ENCODE measurements at places on chromosomes 4 and X.

- no peak for DNase-seq
Measured at GRCh38 chr4:150382028-150382427, 199.9 kb upstream of the MAB21L2 start.

DNA sequence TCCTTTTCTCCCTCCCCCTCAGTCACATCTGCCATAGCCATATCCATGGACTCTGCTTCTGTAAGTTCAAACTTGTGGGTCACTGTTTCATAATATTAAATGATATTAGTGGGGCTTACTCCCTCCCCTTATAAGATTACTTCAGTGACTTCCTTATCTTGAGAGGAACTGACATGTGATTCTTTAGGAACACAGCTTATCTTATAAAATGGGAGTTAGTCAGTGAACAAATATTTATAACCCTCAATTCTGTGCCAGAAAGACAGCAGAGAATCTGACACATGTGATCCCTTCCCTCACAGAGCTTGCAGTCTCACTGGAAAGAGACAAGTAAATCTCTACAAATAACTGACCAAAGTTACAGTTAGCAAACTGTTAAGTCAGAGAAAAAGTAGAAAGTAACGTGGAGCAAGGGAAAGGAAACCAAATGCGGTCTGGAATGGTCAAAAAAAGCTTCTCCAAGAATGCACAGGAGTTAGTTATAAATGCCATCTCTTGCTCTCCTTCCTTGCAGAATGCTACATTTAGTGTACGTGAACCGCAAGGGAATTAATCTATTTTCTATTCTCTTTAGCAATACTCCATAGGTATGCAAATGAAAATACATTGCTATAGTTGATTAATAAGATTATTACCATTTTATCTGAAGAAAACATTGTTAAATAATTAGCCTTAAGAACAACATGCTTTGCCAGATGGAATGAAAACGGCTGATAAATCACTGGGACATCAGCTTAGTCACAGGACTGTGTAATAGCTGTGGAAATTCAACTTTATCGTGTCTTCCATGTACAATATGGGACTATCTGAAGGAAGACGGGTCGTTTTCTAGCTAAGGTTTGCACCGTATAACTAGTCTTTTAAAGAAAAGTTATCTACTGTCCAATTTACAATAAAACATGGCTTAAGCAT, 29.0 kb downstream of the SGMS2 start:
- no peak for DNase-seq

- no peak for DNase-seq
Measured at GRCh38 chr4:129140521-129140920, 44.6 kb downstream of the C4orf33 start.

DNA sequence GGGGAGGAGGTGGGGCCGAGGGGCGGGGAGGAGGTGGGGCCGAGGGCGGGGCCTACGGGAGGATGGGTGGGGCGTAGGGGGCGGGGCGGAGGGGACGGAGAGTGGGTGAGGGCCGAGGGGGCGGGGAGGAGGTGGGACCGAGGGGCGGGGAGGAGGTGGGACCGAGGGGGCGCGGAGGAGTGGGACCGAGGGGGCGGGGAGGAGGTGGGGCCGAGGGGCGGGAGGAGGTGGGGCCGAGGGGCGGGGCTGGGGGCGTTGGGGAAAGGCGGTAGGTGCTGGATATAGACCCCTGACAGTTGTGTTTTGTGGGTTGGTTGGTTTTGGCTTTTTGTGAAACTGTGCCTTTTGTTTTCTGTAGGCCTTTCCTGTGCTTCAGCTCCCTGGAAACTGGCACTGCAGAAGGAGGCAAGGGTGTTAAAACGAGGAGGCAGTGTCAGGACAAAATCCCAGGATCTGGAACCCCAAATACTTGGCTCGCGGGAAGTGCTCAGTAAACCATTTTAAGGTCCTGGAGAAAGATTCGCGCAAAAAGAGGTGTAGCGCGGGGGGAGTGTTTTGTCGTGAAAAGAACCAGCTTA, 580 bp upstream of the MMGT1 start:
- DNase-seq = peak; percentile 41

- DNase-seq = no peak
Measured at GRCh38 chrX:22086003-22086402, 53.9 kb downstream of the PHEX start.

DNA sequence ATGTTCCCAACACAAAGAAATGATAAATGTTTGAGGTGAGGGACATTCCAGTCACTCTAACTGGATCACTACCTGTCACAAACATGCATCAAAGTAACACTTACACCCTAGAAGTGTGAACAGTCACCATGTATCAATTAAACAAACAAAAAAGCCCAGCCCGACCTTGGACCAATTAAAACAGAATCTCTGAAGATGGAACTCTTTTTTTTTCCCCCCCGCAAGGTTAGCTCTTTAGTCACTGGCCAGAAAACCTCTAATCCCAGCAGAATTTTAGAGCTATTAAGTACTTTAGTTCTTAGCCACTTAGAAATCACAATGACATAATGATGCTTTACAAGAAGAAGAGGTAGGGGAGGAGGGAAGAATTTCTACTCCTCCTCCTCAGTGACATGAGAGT, 154.5 kb downstream of the PALLD start:
- DNase-seq = no peak

- DNase-seq = no peak
Measured at GRCh38 chrX:63428348-63428747, 77.2 kb upstream of the SPIN4 start.

DNA sequence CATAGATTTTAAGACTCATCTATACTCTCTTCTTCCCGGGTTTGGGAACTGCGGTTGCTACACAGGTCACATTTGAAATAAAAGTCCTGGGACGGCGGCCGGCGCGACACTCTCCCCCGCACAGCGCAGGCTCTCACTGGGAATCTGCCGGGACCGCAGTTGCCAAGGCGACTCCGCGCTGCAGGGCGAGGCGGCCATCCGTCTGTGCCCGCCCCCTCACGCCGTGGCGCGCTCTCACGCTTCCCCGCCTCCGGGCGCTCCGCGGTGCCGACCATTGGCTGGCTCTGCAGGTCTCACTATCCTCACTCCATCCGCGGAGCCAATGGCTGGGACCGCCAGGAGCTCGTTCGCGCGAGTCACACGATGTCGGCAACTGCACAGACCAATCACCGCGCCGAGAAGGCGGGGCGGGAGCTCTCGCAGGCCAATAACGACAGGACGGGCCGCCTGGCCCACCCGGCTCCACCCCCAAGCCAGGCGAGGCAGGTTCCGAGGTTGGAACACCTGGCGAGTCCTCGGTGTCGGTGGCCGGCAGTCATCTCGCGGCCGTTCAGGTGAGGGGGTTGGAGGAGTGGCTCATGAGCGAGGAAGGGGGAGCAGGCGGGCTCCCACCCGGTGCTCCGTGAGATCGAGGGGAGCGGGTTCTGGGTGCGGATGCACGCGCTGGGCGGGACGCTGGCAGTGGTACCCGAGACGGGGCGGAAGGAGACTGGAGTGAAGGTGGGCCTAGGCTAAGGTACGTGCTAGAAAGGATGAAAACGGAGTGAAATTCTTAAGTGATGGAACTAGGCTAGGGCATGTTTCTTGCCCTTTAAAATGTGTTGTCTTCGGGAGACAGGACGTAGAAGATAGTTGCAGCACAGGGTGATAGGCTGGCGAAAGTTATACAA, at the start of gene MSMO1:
TSS of gene MSMO1 (plus strand) at position 459 of the 890 bp plus-strand sequence. CDS start 5,702 bp downstream, outside the sequence.
- peak; percentile 97 for DNase-seq

DNA sequence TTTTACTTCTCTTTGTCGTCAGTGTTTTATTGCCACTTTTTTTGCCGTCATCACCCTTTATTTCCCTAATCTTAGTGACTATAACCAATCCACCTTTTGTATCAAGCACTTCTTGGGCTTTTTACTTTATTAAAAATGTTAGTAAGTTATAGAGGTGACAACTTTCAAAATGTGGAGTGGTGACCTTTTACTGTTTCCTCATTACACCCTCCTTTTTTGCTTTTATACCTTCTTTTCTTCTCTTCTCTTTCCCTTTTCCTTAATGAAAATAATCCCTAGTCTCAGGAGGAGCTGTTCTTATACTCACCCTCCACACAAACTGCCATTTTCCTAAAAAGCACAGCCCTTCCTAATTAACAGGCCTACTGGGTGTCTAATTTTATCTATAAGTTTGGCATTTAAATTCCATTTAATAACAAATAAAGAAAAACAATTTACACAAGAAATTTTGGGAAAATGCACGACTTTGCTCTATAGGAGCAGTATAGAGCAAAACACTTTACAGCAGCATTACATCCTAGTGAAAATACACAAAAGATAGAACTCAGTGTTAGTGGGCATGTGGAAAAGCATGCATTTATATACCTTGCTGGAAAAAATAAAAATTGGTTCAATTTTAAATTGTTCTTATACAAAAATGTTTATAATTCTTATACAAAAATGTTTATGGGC, 27.3 kb downstream of the BBS12 start:
- DNase-seq = no peak

GRCh38 chr4:87531621-87532020, 2.4 kb upstream of the SPARCL1 start:
- DNase-seq = no peak

DNA sequence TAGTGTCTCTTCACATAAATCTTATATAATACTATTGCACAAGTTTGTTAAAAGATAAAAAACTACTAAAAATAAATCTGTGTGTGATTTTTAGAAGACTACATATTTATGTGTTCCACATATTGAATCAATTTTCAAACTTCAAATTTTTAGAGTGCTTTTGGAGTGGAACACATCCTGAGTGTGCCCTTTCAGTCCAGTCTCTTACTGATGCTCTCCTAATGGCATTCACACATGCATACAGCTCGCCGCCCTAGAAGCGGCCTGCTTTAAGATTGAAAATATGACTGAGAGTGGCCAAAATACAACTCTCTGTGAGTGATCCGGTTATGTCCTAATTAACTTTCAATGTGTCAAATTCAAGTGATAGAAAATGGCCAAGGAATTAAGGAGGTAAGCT, 628.8 kb downstream of the ANKRD50 start:
- DNase-seq = no peak

DNA sequence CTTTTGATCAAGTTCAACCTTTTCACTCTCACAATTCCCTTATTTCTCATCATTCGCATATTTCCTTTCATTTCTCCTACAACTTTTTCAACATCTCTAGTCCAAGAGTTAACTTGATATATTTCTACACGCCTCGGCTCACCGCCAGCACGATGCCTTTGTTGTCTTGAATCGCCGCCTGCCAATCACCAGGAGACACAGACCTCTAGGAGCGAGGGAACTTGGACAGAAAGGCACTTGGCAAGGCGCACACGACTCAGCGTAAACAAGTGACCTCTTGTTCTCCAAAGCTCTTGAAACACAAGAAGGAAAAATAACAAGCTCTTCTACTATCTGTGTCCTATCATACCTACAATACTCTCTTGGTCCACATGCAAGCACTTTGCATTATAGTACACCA, 27.1 kb upstream of the RBMX start:
- DNase-seq = no peak

DNA sequence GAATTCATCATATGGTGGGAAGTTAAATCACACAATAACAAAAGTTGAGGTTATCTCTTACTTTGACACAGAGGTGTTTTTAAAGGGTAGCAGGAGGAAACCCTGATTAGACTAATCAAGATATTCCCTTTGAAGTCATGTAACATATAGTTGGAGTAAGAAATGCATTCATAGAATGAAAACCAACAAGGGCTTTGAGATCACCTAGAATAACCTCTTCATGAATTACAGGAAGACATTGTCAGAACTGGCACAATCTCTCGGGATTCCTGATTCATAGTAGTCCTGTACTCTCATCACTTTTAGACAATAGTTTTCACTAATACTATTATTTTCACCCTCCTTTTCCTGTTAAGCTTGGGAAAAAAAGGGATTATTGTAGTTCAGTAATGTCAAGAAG, 170.2 kb downstream of the PPP3CA start:
- no peak for DNase-seq

- no peak for DNase-seq
Measured at GRCh38 chrX:129310000-129310399, 213.3 kb downstream of the SMARCA1 start.

DNA sequence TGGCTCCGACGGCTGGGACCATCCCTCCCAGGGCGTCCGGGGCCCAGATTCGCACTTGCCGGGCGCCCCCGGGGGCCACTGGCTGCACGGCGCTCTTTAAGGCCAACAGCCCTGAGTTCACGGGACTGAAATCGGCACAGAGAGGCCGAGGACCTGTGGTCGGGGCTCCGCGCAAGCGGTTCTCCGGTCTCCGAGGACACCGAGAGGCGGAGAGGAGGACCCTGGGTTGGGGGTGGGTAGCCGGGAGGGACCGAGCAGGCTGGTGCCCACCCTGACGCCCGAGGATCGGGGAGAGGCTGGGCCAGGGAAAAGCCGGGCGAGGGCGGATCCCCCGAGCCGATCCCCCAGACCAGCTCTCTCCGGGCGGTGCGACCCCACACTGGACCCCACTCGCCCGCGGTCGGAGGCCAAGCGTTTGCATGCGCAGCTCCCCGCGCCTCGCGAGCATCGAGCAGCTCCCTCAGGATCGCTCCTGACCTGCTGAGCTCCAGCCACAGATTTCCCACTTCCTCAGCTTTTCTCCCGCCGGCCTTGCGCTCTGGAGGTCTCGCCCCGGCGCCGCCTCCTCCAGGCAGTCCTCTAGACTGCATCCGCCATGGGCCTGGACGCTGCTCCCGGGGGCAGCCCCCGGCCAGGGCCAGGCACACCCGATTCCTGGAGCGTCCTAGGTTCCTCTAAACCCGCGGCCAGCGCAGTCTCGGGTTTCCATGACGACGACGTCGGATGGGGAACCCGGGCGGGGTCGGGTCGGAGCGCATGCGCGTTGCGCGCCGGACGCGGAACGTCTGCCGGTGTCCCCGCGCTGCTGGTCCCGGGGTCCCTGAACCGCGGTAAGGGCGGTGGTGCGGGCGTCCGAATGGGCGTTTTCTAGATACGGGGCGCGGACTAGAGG, 17.6 kb upstream of the NAT8L start:
- DNase-seq = peak; percentile 35

All from AG09319 (cell line).